Activated CD4-positive, alpha-beta T cell treated with anti-CD3 and anti-CD28 coated beads, Interleukin-2, amount 10 ng/mL, durations not matched to agents 24 days and 14 days (primary cell): ENCODE measurements at places on chromosomes 16 and 17.

- DNase-seq = no peak
Measured at GRCh38 chr17:27541301-27542023, 85.2 kb downstream of the KSR1 start.

GRCh38 chr17:64150237-64151015 is 20.5 kb upstream of the ERN1 start:
- no peak for DNase-seq

DNA sequence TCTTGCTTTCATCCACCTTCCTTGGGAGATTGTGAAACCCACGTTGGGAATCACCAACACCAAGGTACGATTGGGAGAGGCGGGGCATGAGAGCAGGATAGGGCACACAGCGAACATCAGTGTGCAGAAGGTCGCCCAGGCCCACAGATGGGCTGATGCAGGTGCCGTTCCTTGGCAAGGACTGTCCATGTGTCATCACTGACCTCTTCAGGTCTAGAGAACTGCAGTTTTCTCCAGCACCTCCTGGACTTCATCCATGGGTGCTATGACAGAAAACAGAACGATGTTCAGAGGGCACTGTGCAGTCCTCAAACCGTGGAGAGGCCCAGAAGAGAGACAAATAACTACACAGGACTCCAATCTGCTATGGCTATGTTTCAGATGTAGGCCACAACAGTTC is 23.9 kb upstream of the TAT start:
- no peak for DNase-seq

- DNase-seq = no peak
Measured at GRCh38 chr16:77991701-77992100, 30.6 kb upstream of the CLEC3A start.

- peak; percentile 77 for DNase-seq
Measured at GRCh38 chr16:648071-648780, 939 bp upstream of the WDR90 start.

- DNase-seq = no peak
Measured at GRCh38 chr17:38571833-38572668, 33.7 kb downstream of the SRCIN1 start.

- peak; percentile 69 for DNase-seq
Measured at GRCh38 chr17:2707721-2708584, 3.6 kb downstream of the CLUH start.

GRCh38 chr17:82348866-82349265 is 10.2 kb upstream of the TEX19 start:
- no peak for DNase-seq

- DNase-seq = no peak
Measured at GRCh38 chr16:86073103-86073625, 174.2 kb downstream of the IRF8 start.

GRCh38 chr16:17364319-17365210 is 106.2 kb downstream of the XYLT1 start:
- peak; percentile 91 for DNase-seq

DNA sequence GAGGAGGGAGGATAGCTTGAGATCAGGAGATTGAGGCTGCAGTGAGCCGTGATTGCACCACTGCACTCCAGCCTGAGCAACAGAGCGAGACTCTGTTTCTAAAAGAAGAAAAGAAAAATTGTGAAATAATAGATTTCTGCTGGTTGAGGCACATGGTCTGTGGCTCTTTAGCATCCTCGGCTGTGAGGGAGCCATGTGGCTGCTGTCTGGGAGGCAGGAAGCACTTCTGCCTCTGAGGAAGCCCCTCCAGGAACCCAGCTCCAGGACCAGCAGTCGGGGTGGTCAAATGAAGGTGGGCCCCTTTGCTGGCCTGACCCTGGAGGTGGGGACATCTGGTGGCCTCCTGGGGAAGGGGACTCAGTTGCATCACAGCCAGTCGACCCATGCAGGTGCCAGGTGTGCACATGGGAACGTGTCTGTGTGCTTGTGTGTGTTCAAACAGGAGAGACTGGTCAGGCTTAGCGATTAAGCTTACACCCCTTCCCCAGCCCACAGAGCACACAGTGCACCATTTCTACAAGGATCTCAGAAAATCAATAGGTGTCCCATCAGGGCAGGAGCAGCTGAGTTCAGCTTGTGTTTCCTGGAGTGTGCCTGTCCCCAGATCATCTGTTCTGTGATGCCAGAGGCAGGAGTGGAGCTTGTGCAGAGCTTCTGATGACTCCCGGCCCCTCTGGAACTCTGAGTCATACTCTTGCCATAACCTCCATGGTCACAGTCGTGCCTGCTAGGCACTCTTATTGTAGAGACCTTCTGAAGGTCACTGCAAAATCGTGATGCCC is 24.3 kb upstream of the MGAT5B start:
- DNase-seq = no peak

- no peak for DNase-seq
Measured at GRCh38 chr17:63974594-63975192, 2.0 kb upstream of the SCN4A start.

DNA sequence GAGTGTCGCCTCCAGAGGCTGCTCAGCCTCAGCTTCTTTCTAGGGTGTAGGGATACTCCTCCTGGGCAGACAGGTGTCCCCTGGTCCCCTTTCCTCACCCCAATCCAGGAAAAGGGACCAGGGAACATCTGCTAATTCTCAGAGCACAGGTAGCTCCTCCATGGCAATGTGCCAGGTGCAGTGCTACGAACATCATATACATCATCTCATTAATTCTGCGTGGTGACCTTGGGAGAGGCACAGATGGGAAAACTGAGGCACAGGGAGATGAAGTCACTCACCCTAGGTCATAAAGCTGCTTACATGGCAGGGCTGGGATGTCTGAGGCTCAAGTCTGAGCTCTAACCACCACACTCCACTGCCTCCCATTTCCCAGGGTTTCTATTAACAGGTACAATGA is 11.7 kb downstream of the HDAC5 start:
- no peak for DNase-seq

DNA sequence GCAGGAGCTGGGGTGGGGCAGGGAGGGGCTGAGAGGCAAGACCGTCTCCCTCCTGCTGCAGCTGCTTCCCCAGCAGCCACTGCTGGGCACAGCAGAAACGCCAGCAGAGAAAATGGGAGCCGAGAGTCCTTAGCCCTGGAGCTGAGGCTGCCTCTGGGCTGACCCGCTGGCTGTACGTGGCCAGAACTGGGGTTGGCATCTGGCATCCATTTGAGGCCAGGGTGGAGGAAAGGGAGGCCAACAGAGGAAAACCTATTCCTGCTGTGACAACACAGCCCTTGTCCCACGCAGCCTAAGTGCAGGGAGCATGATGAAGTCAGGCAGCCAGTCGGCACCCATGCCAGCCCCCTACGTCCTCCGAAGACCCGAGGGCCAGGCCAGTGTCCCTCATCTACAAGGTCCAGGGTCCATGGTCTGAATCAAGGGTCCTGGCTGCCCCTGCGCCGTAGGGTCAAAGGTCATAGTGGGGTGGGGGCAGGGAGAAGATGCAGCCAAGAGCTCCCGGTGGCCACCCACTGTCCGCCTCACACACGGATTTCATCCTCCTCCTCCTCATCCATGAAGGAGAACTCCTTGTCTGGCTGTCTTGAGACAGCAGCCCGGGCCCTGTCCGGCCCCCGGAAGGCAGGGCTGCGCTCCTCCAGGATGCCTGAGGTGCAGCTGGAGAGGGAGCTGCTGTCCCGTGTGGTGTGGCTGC is 23.4 kb upstream of the CPSF4L start:
- DNase-seq = no peak

- no peak for DNase-seq
Measured at GRCh38 chr16:54974367-54974766, 43.7 kb downstream of the IRX5 start.

DNA sequence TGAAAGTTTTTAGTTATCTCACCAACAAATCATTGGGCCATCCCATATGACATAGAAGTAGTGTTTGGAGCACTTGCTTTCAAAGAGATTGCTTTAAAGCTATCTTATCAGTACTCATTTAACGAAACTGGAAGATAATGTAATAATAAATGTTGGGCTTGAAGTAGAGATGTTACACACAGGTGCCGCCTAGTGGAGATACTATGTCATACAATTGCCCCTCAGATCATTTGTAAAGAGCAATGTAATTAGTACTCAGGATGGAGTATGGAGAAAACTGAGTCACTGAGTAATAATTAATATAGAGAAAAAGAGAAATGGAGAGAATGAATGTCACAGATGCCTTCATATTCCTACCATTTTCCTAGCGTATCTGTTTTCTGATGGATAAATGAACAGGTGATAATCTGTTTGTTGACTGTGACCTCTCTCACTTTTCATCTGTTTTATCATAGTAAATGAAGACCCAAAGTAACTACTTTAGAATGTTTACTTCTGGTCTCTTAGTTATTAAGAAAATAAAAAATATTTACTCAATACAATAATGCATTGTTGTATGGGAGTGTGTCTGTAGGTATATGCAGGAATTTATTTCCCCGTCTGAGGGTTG is 80.4 kb downstream of the EFCAB5 start:
- DNase-seq = peak; percentile 78

- DNase-seq = no peak
Measured at GRCh38 chr17:63452962-63453551, 7.0 kb upstream of the CYB561 start.

- DNase-seq = no peak
Measured at GRCh38 chr16:68190736-68191510, 45.0 kb downstream of the ESRP2 start.

DNA sequence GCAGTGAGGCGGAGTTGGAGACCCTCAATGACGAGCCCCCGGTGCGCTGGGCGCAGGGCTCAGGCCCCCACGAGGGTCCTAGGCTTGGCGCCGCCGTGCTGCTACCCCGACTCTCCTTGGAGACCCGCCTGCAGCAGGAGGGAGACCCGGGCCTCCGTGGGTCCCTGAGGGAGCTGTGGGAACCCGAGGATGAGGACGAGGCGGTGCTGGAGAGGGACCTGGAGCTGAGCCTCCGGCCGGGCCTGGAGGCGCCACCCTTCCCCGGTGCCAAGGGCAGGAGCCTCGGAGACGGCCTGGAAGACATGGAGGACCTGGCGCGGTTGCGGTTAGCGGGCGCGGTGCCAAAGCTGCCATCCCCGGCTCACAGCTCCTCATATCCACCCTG is 2.3 kb downstream of the MYO15B start:
- DNase-seq = no peak
